ENCODE measurements at places on chromosomes 3 and 15. TPM values are rescaled to one million over a fixed set of nuclear protein-coding genes. Genes with fewer than 3 reads are reported as not detected.

RASGRF1 gene
- 0.46 TPM for polyA plus RNA-seq

MRPL3 gene
- 82.2 TPM for polyA plus RNA-seq

PP2D1 gene
- polyA plus RNA-seq = not detected

ADAMTS9 gene
- polyA plus RNA-seq = 15.4 TPM

CEMIP gene
- 0.23 TPM for polyA plus RNA-seq

RBP2 gene
- polyA plus RNA-seq = 6.0 TPM

PLCH1 gene
- 1.9 TPM for polyA plus RNA-seq

ADAMTS17 gene
- 0.60 TPM for polyA plus RNA-seq

CYP11A1 gene
- 0.22 TPM for polyA plus RNA-seq

DAZL gene
- not detected for polyA plus RNA-seq

GPR149 gene
- polyA plus RNA-seq = not detected

SLCO2A1 gene
- 22.1 TPM for polyA plus RNA-seq

ADCY5 gene
- polyA plus RNA-seq = 1.4 TPM

ILDR1 gene
- 7.1 TPM for polyA plus RNA-seq

ARGFX gene
- not detected for polyA plus RNA-seq

SLC7A14 gene
- not detected for polyA plus RNA-seq

RLBP1 gene
- 0.50 TPM for polyA plus RNA-seq

ACOX2 gene
- polyA plus RNA-seq = 18.0 TPM

PSTPIP1 gene
- polyA plus RNA-seq = 6.6 TPM

UQCRC1 gene
- polyA plus RNA-seq = 828 TPM

CPN2 gene
- 0.01 TPM for polyA plus RNA-seq

GOLGA8O gene
- 0.36 TPM for polyA plus RNA-seq

ECE2 gene
- not detected for polyA plus RNA-seq

FEM1B gene
- polyA plus RNA-seq = 11.4 TPM

Data from sigmoid colon (tissue), 7 donors.